Iris pigment epithelial cell (primary cell): ENCODE measurements at places on chromosomes 7 and 10.

- no peak for DNase-seq
Measured at GRCh38 chr7:44469461-44470134, 20.9 kb downstream of the NUDCD3 start.

DNA sequence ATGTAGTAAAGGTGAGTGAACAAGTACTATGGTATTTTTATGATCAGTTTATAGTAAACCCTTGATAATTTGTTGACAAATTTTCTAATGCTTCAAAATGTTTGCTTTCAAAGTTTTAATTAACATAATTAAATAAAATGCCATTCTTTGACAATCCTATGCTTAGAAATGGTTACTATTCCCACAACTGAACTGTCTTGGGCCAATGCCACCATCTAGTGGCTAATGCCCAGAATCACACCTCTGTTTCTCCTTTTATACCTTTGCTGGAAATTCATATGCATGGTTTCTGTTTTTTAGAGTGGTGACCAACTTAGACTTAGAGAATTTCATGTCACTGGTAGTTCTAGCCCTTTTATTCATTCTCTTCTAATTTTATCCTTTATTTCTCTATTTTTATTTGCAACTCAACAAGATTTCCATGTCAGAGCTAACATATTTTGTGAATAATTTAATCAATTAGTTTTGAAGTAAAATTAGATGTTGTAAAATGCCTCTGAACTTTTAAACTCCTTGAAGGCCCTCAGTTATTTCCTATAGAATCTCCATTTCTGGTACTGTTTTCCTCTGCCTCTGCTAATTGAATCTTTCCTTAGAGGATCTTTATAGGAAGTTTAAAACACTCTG, 31.1 kb downstream of the PCGF5 start:
- DNase-seq, result peak; percentile 48

DNA sequence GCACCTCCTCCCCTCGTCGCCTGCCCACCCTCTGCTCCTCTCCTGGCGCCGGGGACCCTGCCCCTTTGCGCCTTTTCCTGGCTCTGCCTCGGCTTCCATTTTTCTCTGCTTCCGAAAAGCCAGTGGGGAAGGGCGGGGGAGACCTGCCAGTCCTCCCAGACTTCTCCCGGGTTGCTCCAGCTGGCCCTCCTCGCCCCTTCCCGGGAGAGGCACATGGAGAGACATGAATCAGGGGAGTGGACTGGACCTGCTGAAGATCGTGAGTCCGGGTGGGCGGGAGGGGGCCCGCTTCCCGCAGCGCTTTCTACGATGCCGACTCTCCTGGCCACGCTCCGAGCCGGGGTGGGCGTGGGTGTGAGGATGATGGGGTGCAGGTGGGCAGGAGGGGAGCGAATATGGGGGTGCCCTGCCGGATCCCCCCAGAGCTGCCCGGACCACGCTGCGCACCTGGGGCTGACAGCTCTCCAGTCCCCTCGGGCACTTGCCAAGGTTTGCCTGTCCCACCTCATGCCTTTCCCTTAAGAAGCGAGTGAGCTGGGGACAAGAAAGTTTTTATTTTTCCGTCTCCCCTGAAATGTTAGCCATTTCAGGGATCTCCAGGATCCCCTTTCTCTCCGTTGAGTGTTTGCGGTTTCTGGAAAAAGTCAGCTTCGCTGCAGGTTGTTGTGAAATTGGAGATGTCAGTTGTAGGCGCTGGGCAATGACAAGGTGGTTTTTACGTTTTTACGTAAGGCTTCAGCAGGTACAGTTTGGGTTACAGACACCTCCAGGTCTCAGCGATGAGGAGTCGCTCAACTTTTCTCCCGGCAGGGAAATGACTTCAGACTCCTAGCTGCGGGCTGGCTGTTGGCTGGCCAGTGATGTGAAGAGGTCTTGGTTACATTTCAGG, 977 bp downstream of the CACNB2 start:
- DNase-seq, result no peak

GRCh38 chr7:20395104-20395503, 64.4 kb downstream of the ITGB8 start:
- no peak for DNase-seq

DNA sequence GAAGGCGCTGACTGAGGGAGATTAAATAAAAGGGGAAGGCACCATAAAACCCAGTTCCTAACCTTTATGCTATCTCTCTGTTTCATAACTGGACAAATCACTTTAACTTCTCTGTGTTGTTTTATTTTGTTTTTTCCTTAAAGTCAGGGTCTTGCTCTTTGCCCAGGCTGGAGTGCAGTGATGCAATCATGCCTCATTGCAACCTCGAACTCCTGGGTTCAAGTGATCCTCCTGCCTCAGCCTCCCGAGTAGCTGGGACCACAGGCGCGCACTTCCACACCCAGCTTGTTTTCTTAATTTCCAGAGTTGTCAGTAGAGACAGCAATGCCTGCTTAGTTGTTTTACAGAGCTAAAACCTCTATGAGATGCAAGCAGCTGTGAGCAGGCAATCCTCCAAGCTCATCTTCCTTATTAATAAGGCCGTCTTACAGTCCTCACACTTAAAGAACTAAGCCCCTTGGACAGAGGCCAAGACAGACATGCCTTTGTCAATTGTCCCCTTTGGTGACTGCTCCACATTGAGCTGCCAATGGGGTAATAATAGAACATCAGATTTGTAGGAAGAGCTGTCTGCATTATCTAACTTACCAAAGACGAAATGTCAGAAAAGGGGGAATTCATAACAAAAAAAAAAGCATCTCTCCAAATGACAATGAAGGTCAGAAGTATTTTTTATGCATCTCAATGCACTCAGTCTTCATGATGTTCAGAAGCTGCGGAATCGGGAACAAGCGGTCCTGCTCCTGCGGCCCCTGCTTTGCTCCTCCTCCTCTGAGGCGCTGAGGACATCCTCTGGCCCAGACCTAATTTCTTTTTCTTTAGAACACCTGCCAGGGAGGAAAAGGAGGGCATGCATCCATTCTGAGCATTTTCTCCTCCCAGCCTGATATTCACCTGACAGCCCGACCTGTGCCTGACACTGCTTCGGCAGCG, 62.7 kb upstream of the RNF32 start:
- DNase-seq, result no peak
